ENCODE measurements at places on chromosomes 12 and 14.
A peak's percentile ranks its signal among the peaks of the same experiment; 100 is the strongest.

- H3K27ac ChIP-seq = no peak overlapping the region
- H3K27me3 ChIP-seq = no peaks in the 10 kb centered on the region
- no peak for DNase-seq
- H3K36me3 ChIP-seq = no peaks in the 10 kb centered on the region
- no peaks in the 10 kb centered on the region for H3K4me1 ChIP-seq
Measured at GRCh38 chr14:74568911-74569310, 43.1 kb downstream of the LTBP2 start.

DNA sequence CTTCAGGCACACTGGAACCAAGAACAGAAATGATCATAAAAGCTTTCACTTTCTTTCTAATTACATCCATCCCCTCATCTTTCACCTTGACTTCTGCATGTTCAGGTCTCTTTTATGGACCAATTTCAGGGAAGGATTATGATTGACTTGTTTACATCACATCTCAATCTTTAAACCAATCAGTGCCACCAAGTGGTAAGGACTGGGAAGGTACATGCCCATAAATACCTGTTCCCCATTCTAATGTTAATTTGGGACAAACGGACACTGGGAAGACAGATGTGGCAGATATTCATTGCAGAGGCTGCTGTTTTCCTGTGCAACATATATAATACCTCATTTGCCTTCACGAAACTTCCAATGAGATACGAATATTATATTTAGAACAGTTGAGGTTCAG lies 978.1 kb downstream of the GALC start:
- no peaks in the 10 kb centered on the region for H3K36me3 ChIP-seq
- H3K4me3 ChIP-seq = no peak overlapping the region
- no peaks in the 10 kb centered on the region for H3K4me1 ChIP-seq
- peak; percentile 11 for DNase-seq
- no peaks in the 10 kb centered on the region for H3K27me3 ChIP-seq
- no peak overlapping the region for H3K27ac ChIP-seq

DNA sequence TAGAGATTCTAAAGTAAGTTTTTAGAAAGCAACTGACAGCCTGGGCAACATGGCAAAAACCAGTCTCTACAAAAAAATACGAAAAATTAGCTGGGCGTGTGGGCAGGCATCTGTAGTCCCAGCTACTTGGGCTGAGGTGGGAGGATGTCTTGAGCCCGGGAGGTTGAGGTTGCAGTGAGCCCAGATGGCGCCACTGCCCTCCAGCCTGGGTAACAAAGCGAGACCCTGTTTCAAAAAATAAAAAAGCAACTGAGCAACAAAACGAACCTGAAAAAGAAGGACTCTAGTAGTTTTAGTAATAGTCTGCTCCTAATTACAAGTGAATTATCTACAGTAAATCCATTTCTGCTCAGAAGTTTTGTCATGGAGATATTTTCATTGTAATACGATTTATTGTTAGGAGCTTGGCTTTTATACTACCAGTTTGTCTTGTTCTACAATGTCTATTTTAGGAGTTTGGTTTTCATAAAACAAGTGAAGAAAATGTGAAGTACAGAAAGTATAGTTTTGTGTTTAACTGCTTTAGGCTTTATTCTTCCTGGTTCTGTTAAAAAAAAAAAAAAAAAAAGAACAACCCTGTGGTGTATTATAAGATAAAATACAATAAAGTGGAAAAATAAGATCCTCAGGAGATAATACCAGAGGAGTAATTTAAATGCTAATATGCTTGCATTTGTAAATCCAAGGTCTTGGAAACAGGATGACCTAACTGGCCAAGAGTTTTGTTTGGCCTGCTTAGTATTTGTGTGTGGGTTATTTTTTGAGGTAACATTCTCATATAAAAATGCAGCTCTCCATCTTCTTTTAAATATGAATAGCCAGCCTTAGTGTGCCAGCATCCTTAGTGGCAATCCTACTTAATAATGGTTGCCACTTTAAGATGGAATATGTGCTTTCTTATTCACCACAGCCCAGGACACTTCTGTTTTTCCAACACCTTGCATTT lies 2.8 kb downstream of the TMX1 start:
- no peaks in the 10 kb centered on the region for H3K4me1 ChIP-seq
- H3K27ac ChIP-seq = no peak overlapping the region
- H3K4me3 ChIP-seq = no peak overlapping the region
- H3K36me3 ChIP-seq = no peaks in the 10 kb centered on the region

DNA sequence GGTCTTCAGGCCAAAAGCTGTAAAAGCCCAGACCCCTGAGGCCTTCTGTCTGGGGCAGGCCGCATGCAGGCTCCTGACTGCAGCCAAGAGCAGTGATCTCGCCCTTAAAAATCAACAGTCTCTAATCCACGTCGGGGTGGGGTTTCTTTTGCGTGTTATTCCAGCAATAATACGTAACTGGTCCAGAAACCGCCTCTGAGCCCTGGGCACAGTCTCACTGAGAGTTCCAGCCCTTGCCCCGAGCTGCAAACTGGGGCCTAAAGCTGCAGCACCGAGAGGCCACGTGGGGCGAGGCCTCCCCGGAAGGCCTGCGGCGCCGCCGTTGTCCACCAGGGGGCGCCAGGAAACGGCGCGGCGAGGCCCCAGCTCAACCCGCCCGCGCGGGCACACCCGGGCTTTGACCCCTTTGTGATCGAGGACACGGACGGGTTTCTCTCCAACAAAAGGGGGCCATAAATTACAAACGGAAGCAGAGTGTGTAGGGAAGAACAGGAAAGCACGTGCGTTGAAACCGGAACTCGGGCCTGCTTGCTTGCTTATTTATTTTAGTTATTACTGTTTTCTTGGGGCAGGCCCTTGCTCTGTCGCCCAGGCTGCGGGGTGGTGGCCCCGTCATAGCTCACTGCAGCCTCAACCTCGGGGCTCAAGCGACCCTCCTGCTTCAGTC lies 87.2 kb downstream of the NINJ2 start:
- H3K4me1 ChIP-seq = peaks cover 3% of the 10 kb centered on the region
- no peaks in the 10 kb centered on the region for H3K36me3 ChIP-seq
- DNase-seq = peak; percentile 79
- H3K27me3 ChIP-seq = no peaks in the 10 kb centered on the region
- H3K4me3 ChIP-seq = no peak overlapping the region

DNA sequence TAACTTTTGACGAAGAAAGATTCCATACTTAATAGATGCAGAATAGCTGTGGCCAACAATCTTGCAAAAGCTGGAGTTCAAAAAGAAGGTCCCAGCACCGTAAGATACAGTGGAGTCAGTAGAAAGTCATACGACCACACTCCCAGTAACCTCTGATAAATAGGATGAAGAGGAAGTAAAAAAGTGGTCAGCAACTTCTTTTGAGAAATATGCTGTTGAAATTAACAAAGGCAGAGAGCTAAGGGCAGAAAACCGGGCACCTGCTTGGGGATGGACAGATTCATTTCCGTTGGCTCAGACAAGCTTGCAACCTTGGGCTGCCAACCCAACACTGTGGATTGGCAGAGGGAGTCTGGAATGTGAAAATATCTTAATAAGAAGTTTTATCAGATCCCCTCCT lies 40.0 kb downstream of the BTG1 start:
- H3K36me3 ChIP-seq = no peaks in the 10 kb centered on the region
- no peak for DNase-seq
- peaks cover 10% of the 10 kb centered on the region for H3K4me1 ChIP-seq
- no peaks in the 10 kb centered on the region for H3K27me3 ChIP-seq
- H3K4me3 ChIP-seq = no peak overlapping the region
- H3K27ac ChIP-seq = no peak overlapping the region

- peaks cover 7% of the 10 kb centered on the region for H3K4me1 ChIP-seq
- no peak overlapping the region for H3K4me3 ChIP-seq
- H3K27ac ChIP-seq = no peak overlapping the region
- DNase-seq = no peak
Measured at GRCh38 chr12:124493809-124494750, 73.3 kb downstream of the NCOR2 start.

- peak; percentile 35 for DNase-seq
- no peaks in the 10 kb centered on the region for H3K27me3 ChIP-seq
- no peaks in the 10 kb centered on the region for H3K36me3 ChIP-seq
- H3K4me1 ChIP-seq = no peaks in the 10 kb centered on the region
- no peak overlapping the region for H3K4me3 ChIP-seq
Measured at GRCh38 chr12:51156245-51156765, 16.6 kb downstream of the TFCP2 start.

- no peak overlapping the region for H3K27ac ChIP-seq
- H3K4me1 ChIP-seq = peaks cover 2% of the 10 kb centered on the region
- H3K27me3 ChIP-seq = no peaks in the 10 kb centered on the region
- DNase-seq = no peak
Measured at GRCh38 chr12:7064516-7064915, 4.0 kb downstream of the C1S start.

GRCh38 chr12:84502907-84503787 lies 409.5 kb downstream of the SLC6A15 start:
- H3K36me3 ChIP-seq = no peaks in the 10 kb centered on the region
- no peaks in the 10 kb centered on the region for H3K4me1 ChIP-seq

- no peak for DNase-seq
- no peak overlapping the region for H3K4me3 ChIP-seq
- H3K4me1 ChIP-seq = no peaks in the 10 kb centered on the region
- no peak overlapping the region for H3K27ac ChIP-seq
Measured at GRCh38 chr14:61478971-61479473, 157.6 kb downstream of the PRKCH start.

DNA sequence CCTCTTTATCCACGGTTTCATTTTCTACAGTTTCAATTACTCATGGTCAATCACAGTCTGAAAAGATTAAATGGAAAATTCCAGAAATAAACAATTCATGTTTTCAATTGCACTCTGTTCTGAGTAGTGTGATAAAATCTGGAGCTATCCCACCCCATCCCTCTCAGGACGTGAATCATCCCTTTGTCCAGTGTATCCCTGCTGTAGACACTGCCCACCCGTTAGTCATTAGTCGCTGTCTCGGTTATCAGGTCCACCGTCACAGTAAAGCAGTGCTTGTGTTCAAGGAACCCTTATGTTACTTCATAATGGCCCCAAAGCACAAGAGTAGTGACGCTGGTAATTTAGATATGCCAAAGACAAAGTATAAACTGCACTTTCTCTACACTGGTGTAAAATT lies 141.0 kb upstream of the LMNTD1 start:
- no peaks in the 10 kb centered on the region for H3K36me3 ChIP-seq
- H3K27me3 ChIP-seq = no peaks in the 10 kb centered on the region
- DNase-seq = no peak
- H3K4me1 ChIP-seq = peaks cover 1% of the 10 kb centered on the region
- no peak overlapping the region for H3K4me3 ChIP-seq

All from mesendoderm (in vitro differentiated cells).